ENCODE measurements at places on chromosomes 13 and 19.

- DNase-seq = no peak
These were observed 228.6 kb downstream of the UQCRFS1 start for GRCh38 chr19:28984315-28984714.

DNA sequence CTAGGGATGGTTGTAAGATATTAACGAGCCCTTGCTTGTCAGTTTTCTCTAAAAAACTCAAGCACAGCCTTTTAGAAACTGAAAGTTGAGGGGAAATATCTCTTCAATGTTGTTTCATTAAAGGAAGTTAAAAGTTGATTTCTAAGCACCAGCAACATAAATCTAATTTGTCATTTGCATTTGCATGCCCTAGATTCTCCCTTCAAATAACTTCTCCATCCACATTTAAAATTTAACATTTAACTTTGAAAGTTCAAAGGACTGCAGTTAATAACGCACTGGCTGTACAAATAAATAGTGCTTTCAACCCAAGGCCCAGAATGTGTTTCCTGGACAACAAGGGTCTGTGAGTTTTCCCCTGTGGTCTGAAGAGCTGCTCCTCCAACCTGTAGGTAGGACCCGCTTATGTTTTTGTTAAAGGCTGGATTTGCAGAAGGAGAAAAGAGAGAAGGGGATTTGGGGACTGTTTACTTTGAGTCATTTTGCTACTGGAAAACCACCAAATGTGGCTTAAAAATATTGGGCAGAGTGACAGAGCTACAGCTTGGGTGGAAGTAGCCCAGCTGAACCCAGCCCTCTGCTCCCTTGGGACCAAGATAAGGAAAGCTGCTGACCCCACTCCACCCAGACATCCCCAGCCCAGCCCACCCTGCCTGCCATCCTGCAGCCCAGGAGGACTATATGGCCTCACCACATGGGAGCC, 39.8 kb downstream of the TNFRSF19 start:
- peak; percentile 31 for DNase-seq

DNA sequence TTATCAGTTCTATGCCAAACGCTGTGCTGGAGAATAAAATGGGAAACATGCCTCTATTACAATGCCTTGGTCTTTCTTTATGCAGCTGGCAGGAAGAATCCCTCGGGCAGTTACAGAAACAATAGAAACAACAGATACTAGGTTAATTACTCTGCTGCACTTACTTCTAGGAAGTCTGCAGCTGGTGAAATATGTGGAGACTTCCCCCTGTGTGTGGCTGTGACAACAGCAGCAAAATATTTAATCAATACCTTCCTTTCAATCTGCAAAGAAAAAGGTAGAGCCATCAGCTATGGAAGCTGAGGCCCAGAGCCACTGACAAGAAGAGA, 9.9 kb downstream of the STOML3 start:
- no peak for DNase-seq

DNA sequence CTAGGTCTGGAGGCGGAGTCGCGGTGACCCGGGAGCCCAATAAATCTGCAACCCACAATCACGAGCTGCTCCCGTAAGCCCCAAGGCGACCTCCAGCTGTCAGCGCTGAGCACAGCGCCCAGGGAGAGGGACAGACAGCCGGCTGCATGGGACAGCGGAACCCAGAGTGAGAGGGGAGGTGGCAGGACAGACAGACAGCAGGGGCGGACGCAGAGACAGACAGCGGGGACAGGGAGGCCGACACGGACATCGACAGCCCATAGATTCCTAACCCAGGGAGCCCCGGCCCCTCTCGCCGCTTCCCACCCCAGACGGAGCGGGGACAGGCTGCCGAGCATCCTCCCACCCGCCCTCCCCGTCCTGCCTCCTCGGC, at the start of gene SLC5A5:
SLC5A5 (plus strand) TSS at position 68 of the 373 bp plus-strand sequence. CDS start 375 bp downstream, outside the sequence.
- DNase-seq = no peak

DNA sequence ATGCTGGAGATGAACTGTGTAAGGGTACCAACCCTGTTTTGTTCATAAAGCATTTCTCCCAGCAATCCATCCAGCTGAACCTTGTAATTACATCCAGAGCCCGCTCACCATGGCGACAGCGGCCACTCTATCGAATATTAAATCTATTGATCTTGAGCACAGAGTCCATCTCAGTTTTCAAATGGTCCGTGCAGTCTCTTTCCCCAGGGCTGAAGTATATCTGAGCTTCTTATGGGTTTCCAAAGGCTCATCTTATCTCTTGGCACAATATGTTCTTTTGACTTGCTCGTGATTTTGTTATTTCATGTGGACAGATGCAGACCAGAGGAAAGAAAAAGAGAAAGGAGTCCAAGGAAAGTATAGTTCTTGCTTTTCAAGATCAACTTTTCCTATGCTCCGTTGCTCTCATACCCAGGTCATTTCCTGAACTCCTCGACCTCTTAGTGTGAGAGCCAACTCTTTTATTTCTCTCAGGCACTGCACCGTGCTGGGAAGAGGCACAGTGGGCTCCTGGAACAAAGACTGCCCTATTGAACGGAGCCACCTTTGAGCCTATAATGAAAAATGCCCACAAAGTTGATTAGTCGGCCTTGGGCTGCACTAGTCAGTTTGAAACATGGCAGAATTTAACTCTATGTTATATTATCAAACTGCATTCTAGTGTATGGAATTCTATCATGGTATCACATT, 66.7 kb downstream of the RFC3 start:
- no peak for DNase-seq
